H9 (cell line): ENCODE measurements at places on chromosomes 6 and 20.

GRCh38 chr20:61236713-61237112, 15.3 kb upstream of the CDH4 start:
- H3K4me3 ChIP-seq, result no peak overlapping the region
- peaks cover 5% of the 10 kb centered on the region; the same call in 1 of the 2 replicates for H3K4me1 ChIP-seq
- peaks cover 10% of the 10 kb centered on the region; the same call in 1 of the 2 replicates for H3K27me3 ChIP-seq
- no peak for DNase-seq
- no peaks in the 10 kb centered on the region for H3K36me3 ChIP-seq

- peaks cover 6% of the 10 kb centered on the region for H3K36me3 ChIP-seq
- no peak for DNase-seq
- no peak overlapping the region for H3K27ac ChIP-seq
- H3K4me3 ChIP-seq, result no peak overlapping the region
- H3K4me1 ChIP-seq, result no peaks in the 10 kb centered on the region
Measured at GRCh38 chr20:1941226-1941625, 46.0 kb downstream of the SIRPA start.

DNA sequence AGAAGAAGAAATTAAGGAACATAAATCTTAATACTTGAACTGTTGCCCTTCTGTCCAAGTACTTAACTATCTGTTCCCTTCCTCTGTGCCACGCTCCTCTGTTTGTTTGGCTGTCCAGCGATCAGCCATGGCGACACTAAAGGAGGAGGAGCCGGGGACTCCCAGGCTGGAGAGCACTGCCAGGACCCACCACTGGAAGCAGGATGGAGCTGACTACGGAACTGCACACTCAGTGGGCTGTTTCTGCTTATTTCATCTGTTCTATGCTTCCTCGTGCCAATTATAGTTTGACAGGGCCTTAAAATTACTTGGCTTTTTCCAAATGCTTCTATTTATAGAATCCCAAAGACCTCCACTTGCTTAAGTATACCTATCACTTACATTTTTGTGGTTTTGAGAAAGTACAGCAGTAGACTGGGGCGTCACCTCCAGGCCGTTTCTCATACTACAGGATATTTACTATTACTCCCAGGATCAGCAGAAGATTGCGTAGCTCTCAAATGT, 17.1 kb downstream of the IRF4 start:
- no peaks in the 10 kb centered on the region for H3K36me3 ChIP-seq
- H3K4me1 ChIP-seq, result no peaks in the 10 kb centered on the region; the same call in 1 of the 2 replicates
- H3K27me3 ChIP-seq, result no peaks in the 10 kb centered on the region
- H3K4me3 ChIP-seq, result peak overlapping the region; percentile 33

DNA sequence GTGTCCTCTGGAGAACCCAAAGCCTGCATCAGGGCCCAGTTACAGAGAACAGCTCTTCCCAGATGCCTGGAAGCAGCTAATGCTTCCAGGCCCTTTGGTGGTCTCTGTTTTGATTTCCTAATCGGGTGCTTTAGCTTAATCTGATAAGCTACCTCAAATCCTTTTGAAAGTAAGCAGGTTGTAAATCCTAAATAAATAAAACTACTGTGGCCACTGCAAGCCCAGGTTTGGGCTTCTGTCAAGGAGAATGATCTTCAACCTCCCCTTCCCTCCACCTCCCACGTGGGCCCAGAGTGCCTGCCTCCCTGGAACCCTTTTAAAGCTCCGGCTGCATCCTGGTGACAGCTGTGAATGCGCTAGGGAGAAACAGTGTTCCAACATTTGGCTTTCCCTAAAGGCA, 25.2 kb upstream of the FYN start:
- H3K27me3 ChIP-seq, result no peaks in the 10 kb centered on the region
- H3K27ac ChIP-seq, result no peak overlapping the region
- no peaks in the 10 kb centered on the region for H3K4me1 ChIP-seq
- no peaks in the 10 kb centered on the region for H3K36me3 ChIP-seq

- no peak for DNase-seq
- H3K4me3 ChIP-seq, result no peak overlapping the region
- no peaks in the 10 kb centered on the region for H3K4me1 ChIP-seq
- no peak overlapping the region for H3K27ac ChIP-seq
Measured at GRCh38 chr6:111472933-111473435, 10.0 kb downstream of the REV3L start.

DNA sequence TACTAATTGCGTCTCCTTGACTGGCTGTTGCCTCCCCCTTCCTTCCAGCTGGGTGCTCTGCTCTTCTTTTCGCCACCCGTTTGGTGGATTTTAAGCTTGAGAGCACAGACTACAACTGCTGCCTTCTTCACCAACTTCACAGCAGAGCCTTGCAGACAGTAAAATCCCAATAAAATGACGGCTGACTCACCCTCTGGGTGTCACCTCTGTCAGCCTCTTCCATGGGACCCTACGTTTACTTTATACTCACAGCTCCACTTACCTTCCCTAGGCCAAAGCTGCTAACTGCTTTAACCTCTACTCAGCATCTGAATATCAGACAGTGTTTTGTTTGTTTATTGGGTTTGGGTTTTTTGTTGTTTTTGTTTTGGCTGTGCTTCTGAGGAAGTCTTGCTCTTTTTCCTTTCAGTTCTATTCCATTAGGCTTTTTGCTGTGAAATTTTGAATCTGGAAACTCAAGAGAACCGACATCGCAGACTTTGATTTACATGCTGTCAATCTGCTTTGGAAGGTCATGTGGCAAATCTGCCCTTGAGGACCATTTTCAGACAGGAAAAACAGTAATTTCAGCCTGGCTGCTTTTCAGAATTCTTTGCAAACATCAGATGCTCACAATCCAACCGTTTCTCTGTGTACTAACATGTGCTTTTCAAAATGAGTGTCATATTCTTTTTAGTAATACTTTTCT, 2.4 kb downstream of the AGPAT4 start:
- H3K27me3 ChIP-seq, result no peaks in the 10 kb centered on the region
- peaks cover 2% of the 10 kb centered on the region for H3K4me1 ChIP-seq
- peaks cover 15% of the 10 kb centered on the region for H3K36me3 ChIP-seq
- H3K27ac ChIP-seq, result no peak overlapping the region
- no peak overlapping the region for H3K4me3 ChIP-seq
- no peak for DNase-seq
